Activated naive CD4-positive, alpha-beta T cell (primary cell): ENCODE measurements at places on chromosomes 16 and 17.

- no peak for DNase-seq
These were observed 2.4 kb downstream of the CACNB1 start for GRCh38 chr17:39194985-39195524.

DNA sequence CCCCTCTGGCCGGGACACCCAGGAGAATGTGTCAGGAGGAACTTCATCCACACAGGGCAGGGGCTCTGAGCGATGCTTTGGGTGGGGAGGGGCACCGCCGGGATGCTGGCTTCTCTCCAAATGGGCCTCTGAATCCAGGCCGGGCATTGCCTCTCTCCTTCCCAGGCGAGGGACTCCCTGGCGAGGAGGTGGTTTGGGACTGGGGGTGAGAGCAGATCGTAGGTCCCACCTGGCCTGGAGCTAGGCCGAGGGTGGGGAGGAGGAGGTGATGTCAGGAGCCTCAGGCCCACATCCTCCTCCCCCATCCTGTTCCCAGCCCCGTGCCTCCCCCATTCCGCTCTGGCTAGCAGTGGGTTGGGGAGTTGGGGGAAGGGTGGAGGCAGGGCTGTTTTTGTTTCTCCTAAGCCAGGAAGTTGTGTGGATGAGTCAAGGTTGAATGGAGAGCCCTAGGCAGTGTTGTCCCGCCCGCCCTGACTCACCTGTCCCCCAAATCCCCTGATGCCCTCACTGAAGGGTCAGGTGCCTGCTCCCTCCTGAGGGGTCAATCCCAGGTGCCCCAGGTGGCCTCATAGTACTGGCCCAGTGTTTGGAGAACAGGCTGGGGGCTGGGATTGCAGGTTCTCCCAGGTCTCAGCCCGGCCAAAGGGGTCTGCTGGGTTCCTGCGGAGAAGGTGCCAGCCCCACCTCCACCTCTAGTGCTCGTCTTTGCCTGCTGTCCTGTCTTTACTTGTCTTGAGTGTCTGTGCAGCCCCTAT lies 2.8 kb downstream of the GRB7 start:
- no peak for DNase-seq

DNA sequence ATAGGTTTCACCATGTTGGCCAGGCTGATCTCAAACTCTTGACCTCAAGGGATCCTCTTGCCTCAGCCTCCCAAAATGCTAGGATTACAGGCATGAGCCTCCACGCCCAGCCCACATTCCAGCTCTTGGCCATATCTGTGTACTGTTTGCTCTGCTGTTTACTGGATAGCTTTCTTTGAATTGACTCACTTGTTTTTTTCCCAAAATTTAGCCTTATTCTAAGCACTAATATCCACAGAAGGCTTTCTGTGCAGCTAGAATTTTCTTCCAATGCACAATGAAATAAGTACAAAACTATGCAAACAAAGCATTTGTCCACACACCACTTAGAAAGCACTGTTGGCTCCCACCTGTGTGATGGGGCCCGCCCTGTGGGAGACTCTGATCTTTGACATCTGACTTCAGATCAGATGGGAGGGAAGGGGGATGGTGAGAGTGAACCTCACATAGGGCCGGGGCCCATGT lies 72.2 kb downstream of the CLEC16A start:
- DNase-seq, result no peak

- no peak for DNase-seq
These were observed 7.4 kb downstream of the ZDHHC7 start for GRCh38 chr16:85003725-85004586.

GRCh38 chr17:43445009-43445589 lies 38.7 kb upstream of the DHX8 start:
- DNase-seq, result no peak

DNA sequence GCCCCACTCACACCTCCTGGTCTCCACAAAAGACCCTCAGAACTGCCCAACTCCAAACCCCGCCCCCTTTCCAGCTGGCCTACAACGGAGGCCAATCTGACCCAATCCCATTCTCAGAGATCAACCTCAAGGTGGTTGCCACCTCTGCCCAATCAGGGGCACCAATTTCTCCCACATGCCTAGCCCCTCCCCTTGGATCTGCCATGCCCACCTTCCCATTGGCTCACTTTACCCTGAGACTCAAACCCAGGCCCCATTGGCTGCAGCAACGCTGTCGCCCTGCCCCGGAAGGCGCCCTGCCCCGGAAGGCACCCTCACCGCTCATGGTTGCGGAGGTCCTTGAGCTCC lies 10.6 kb downstream of the ZNF668 start:
- no peak for DNase-seq

DNA sequence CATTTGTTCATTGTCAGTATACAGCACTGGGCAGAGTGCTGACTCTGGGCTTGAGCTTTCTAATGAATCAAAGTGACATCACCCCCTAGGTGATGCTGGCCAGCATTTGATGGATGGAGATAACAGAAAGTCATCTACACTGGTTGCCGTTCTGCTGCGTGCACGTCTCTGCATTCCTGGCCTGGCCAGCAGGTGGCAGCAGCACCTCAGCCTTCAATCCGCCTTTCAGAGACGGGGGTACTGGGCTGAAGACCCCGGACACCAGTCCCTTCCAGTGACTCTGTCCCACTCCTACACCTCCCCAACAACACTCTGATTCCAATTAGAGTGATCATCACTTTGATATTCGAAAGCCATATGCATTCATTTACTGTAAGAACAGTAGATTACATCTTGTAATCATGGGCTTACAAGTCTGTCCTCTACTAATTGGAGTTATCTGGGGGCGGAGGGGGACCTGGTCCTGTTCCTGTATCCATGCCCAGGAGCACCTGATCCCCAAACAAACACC lies 6.0 kb downstream of the CPSF4L start:
- peak; percentile 25 for DNase-seq

GRCh38 chr16:27253526-27253930 lies 15.0 kb downstream of the NSMCE1 start:
- no peak for DNase-seq

- no peak for DNase-seq
These were observed 17.2 kb upstream of the NSMCE1 start for GRCh38 chr16:27285676-27286196.

DNA sequence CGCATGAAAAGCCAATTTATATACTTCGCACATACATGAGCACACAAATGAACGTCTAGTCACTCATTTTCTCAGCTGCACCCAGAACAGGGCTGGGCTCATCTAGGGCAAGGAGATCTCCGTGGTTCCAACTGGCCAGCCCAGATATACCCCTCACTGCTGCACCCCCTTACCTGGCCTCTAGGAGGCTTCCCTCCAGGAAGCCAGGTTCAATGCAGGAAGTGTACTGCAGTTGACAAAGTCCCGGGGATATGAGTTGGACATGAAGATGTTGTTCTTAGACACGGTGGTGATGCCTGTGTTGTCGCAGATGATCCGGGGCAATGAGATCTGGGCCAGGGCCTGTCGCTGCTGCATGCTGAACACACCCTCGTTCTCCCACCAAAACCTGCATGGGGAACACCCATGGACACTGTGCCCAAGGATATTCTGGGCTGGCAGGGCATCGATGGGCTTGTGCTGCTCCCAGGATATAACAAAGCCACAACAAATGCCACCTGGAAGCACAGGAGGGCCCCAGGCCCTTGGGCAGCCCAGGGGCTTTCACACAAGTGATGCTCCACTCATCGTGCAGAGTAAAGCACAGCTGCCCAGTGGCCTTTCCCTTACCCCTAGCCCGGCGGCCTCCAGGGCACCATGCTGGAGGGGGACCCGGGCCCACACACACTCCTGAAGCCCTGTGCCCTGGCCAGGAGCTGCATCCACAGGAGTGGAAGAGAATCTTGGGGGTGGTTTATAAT lies 10.1 kb downstream of the MPO start:
- no peak for DNase-seq

- peak; percentile 65 for DNase-seq
These were observed at the start of gene IRF8 for GRCh38 chr16:85898521-85899442. Gene IRF8 (plus strand): TSS chr16:85899162. CDS start chr16:85903016, 3,854 bp downstream.

DNA sequence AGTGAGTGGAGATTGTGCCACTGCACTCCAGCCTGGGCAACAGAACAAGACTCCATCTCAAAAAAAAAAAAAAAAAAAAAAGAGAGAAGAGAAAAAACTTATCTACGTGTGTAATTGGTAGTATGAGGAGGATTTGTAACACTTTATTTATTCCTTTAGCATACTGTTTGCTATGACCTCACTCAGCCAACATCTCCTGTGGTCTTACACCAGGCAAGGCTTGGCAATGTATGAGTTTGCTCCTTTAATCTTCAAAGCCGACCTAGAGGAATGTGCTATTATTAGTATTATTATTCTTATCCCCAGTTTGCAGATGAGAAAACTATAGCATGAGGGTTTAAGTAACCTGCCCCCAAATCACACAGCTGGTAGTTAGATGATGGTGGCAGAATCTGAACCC lies 35.8 kb upstream of the HAPSTR1 start:
- no peak for DNase-seq

- no peak for DNase-seq
These were observed 73.8 kb downstream of the XYLT1 start for GRCh38 chr16:17396762-17397498.

- no peak for DNase-seq
These were observed 88.1 kb upstream of the ZNF750 start for GRCh38 chr17:82927661-82928601.

GRCh38 chr17:82713071-82713723 lies 3.3 kb upstream of the FN3KRP start:
- DNase-seq, result no peak

GRCh38 chr16:84159800-84160199 lies 14.7 kb downstream of the DNAAF1 start:
- no peak for DNase-seq

GRCh38 chr17:1590029-1590746 lies 27.6 kb upstream of the PITPNA start:
- no peak for DNase-seq

DNA sequence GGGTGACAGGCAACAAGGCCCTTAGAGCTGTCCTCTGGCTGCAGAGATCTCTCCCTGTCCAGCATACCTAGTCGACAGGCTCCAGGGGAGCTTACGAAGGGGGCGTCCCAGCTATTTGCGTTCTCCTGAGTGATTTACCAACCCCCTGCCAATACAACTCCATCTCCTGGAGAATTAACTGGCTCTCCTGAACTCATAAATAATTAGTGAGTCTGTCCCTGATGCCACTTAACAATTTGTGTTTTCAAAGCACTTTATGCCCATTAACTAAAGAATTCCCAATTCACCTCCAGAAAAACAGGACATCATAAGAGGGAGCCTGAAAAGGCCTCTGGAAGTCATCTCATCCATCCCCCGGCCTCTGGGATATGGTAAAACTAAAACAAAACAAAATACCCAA lies 26.7 kb downstream of the SDK2 start:
- DNase-seq, result no peak

DNA sequence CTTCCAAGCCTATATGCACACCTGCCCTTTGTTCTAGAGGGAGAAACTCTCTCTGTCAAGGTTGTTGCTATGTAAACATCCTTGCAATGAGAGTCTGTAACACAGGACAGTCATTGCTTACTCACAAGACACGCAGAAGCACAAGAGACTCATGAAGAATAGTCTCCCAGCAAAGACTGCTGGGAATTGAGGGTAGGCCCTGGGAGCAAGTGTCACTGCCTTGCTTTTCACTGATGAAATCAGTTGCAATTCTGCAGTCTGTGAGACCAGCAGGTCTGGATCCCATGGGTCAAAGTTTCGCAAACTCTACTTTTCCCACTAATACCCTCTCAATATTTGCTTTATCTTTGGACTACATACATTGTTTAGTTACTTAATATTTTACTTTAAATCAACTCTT lies 177.4 kb downstream of the FTO start:
- DNase-seq, result no peak

- no peak for DNase-seq
These were observed 18.6 kb downstream of the ACE start for GRCh38 chr17:63495491-63495890.

GRCh38 chr17:2176499-2177169 lies 121.7 kb downstream of the HIC1 start:
- no peak for DNase-seq

GRCh38 chr17:61412143-61412859 lies 12.7 kb downstream of the TBX2 start:
- DNase-seq, result peak; percentile 53

- DNase-seq, result no peak
These were observed 192.8 kb downstream of the BANP start for GRCh38 chr16:88144028-88144511.

- no peak for DNase-seq
These were observed 7.4 kb downstream of the MYO1D start for GRCh38 chr17:32869345-32870026.

- no peak for DNase-seq
These were observed 43.9 kb upstream of the CCNF start for GRCh38 chr16:2385190-2385836.

DNA sequence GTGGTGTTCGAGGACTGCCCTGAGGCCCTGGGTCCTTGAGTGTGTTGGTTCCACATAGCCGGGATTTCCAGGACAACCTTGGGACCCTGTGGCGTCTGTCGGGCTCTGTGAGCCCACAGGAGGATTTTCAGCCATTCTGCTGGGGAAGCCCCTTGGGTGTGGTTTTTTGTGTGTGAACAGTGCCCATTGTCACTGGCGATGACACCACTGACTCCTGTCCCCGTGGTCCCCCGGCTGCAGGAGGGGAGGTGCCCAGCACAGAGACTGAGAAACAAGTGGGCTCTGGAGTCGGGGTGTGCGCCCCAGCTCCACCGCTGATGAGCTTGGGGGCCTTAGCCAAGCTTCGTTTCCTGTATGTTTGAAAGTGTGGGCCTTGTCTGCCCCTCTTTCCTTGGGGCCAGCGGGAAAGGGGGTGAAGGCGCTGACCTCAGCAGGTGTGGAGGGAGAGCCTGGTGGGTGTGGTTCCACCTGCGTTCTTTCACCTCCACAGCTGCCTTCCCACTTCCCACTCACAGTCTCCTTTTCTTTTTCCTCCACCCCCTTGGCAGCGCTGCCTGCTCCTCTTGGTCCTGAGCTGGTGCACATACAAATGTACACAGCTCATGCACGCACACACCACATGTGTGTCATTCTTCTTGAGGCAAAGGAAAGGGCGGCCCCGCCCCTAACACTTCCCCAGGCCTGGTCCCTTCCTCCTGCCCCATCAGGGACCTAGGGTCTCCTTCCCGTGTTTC lies 16.1 kb downstream of the MGRN1 start:
- DNase-seq, result no peak

GRCh38 chr17:40448639-40449261 lies 5.5 kb downstream of the IGFBP4 start:
- no peak for DNase-seq

DNA sequence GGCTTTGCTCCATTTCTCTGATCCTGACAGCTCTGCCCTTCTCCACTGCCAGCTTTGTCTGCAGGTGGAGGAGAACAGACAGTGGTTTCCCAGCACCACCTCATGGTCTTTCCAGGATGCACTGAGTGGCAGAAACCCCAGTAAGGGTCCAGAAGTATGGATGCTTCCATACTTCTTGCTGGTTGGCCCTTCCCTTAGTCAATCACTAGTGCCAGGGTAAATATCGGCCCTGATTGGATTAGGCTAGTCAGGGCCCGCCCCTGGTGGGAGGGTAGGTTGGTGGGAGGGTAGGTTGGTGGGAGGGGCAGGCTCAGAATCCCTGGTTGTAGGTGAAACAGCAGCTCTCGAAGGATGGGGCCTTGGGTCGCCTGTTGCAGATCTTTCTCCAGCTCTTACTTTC lies 10.2 kb downstream of the RNF213 start:
- DNase-seq, result peak; percentile 12

GRCh38 chr16:14487579-14487978 lies 142.5 kb downstream of the PARN start:
- no peak for DNase-seq

- peak; percentile 44 for DNase-seq
These were observed 7.3 kb upstream of the CBX8 start for GRCh38 chr17:79803997-79804855.
